ENCODE measurements at places on chromosomes 11 and 22.

DNA sequence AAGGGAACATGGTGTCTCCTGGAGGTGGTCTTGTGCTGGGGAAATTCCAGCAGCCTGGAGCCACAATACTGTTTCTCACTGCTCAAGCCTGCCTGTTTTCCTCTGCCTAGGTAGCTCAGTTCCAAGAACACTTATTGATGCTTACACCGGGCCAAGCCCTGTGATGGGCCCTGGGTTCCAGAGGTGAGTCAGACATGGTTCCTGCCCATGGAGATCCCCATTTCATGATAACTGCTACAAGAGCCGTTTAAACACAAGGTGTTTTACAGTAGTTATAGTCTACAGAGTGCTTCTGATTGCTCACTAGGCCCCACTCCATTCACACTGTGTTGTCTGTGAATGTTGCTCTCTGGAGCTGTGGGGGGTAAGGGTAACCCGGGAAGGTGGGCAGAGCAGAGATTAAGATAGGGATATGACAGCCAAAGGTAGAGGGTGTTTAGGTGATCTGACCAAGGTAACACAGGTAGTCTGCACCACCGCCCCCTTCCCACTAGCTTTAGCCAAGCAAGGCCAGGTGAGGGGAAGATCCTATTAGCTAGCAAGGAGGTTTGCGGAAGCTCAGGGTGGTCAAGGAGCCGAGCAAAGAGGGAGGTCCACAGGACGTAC is 696 bp upstream of the MICAL2 start:
- no peak for DNase-seq

GRCh38 chr22:19873960-19874306 is 19.3 kb upstream of the GNB1L start:
- no peak for DNase-seq

- DNase-seq, result no peak
Observed at GRCh38 chr11:69443968-69444364, 37.5 kb upstream of the LINC01488 start.

- DNase-seq, result no peak
Observed at GRCh38 chr11:65132988-65133700, 1.2 kb downstream of the SYVN1 start.

DNA sequence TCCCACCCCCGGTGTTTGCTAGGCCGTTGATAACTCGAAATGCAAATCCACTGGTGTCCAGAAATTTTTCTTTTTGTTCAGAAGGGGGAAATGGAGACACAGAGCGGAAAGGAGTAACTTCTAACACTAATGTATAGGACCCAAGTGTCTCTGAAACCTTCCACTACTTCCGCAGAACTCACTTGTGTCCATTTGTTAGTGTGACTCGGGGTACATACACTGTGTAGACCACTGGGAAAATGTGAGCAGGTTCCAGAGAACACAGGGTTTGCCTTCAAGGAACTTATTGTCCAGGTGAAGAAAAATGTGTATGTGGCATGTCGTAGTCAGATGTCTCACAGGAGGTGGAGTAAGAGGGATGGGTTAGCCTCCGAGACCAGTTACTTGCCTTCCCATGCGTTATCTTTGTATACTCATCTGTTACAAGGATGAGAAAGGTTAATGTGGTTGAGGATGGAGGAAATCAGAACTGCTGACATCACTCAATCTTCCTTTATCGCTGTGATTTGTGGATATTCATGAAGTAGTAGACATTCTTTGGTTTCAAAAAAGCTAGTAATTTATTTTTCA is 857 bp downstream of the ARCN1 start:
- DNase-seq, result peak; percentile 20

- DNase-seq, result no peak
Observed at GRCh38 chr11:16335236-16335962, 20.9 kb downstream of the SOX6 start.

DNA sequence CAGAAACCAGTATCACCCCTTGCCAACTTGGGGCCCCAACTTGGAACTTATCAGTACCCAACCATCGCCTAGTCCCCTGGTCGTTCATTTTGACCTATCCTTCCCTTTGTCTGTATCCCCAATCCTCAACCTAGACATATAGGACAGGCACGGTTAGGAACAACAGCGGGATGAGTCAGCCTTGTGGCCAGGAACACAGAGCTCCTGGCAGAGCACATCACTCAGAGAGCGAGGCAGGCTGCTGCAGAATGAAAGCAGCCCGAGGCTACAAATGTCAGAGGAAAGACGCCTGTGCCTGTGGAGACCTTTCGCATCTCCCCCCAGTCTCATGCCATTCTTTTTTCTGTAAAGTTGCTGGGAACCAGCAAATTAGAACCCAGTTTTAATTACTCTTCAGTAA is 14.6 kb downstream of the DKK3 start:
- no peak for DNase-seq

- no peak for DNase-seq
Observed at GRCh38 chr11:15815246-15816195, 540.8 kb downstream of the SOX6 start.

GRCh38 chr11:2760196-2760871 is 60.5 kb upstream of the KCNQ1OT1 start:
- no peak for DNase-seq

- DNase-seq, result no peak
Observed at GRCh38 chr11:128535468-128536457, 51.6 kb downstream of the ETS1 start.

DNA sequence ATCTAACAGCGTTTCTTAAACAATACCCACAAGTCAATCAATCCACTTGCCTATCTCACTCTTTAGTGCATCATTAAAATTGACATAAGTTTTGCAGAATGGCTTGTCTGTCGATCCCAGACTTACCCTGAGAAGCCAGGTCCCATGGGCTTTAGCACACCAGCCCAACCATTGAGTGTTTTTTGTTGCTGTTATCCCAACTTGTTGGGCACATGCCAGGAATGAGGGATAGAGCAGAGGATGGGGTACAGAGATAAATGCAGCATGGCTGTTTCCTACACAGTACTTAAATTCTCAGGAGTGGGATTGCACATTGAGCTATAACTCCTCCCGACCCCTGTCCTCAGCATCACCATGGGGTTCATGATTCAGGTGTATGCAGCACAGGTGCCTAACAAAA is 64.2 kb upstream of the RASSF10 start:
- no peak for DNase-seq

- DNase-seq, result no peak
Observed at GRCh38 chr11:1934335-1935155, 12.6 kb upstream of the MRPL23 start.

DNA sequence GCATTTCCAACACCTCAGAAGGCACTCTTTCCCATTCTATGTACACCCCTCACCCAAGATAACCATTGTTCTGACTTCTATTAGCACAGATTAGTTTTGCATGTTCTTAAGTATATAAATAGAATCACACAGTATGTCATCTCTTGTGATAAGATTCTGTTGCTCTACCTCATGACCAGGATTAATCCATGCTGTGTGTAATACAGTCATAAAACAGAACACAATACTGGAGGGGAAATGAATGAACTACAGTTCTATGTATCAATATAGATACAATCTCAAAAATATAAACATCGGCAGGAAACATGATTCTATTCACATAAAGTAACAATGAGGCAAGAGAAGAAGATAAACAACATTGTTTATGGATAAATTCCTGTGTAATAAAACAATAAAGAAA is 151.5 kb downstream of the ATG16L2 start:
- DNase-seq, result no peak

DNA sequence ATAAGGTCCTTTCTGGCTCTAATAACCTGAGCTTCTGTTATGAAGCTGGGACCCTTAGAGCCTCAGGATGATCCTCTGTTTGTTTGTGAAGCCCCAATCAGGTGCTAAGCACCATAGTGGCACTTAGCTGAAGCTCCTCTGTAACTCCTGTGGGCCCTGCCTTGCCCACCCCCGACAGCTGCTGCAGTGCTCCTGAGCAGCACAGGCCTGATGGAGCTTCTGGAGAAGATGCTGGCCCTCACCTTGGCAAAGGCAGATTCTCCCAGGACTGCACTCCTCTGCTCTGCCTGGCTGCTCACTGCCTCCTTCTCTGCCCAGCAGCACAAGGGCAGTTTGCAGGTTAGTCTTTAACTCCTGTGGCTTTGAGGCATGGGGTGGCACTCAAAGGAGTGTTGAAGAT is 19.0 kb upstream of the CCDC134 start:
- DNase-seq, result peak; percentile 24

- no peak for DNase-seq
Observed at GRCh38 chr11:118635237-118635591, 27.8 kb downstream of the PHLDB1 start.

- no peak for DNase-seq
Observed at GRCh38 chr11:130400781-130401483, 27.5 kb downstream of the ADAMTS8 start.

DNA sequence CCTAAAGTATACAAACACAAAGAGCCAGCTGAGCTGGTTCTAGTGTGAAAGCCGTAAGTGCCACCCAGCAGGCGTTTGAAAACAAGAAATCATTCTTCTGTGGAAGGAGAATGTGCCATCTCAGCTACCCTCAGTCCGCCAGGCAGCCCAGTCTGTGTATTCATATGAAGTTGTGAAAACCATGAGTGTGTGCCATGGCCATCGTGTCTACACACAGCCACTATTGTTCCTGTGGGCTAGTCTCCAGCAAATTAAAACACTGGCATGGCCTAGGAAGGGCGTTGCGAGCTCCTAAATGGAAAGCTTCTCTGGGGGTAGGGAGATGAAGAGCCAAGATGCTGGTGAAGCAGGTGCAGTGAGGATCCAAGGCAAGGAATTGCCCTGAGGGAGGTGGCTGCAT is 51.5 kb upstream of the HORMAD2 start:
- no peak for DNase-seq

GRCh38 chr22:46338636-46339035 is 3.1 kb downstream of the TRMU start:
- DNase-seq, result no peak

DNA sequence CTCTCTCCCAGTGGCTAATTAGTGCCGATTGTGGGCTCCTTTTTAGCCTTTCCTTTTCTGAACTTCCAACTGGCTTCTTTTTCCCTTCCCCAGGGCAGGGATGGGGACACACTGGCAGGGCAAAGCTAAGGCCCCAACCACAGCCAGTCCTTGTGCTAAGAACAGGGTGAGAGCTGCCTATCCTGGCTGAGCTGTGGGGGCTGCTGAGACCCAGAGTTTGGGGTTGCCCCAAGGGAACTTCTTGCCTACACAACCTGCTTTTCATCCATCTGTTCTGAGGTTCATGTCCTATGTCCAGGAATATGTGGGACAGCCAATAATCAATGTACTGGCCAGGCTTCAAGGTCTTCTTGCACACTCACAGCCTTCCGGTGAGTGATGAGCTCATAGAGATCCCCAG is 10.0 kb upstream of the TPBGL start:
- no peak for DNase-seq

DNA sequence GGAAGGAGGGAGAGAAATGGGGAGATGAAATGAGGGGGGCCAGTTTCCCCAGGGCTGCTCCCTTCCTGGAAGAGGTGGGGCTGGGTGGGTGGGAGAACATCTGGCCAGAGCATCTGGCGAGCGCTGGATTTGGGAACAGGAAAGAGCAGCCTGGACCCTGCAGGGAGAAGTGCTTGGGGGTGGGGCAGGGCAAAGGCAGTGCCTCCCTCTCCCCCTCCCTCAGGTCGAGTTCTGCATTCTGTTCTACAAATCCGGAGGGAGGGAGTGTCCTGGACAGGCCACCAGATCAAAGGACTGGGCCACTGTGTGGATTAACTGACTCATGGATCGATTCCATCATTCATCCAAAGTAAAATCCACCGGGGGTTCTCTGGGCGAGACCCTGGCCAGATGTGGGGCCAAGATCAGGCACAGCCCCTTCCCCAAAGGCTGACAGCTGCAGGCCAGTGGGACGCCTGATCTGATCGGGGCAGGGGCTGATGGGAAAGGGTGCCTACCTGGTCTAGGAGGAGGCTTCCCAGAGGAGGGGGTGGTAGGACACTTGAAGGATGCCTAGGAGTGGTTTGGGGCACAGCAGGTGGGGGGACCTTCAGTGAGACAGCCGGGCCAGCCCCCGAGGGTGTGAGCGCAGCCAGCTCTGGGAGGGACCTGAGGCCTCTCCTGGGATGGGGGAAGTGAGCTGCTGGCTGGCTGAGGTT is 57.5 kb downstream of the CACNA1I start:
- DNase-seq, result no peak

DNA sequence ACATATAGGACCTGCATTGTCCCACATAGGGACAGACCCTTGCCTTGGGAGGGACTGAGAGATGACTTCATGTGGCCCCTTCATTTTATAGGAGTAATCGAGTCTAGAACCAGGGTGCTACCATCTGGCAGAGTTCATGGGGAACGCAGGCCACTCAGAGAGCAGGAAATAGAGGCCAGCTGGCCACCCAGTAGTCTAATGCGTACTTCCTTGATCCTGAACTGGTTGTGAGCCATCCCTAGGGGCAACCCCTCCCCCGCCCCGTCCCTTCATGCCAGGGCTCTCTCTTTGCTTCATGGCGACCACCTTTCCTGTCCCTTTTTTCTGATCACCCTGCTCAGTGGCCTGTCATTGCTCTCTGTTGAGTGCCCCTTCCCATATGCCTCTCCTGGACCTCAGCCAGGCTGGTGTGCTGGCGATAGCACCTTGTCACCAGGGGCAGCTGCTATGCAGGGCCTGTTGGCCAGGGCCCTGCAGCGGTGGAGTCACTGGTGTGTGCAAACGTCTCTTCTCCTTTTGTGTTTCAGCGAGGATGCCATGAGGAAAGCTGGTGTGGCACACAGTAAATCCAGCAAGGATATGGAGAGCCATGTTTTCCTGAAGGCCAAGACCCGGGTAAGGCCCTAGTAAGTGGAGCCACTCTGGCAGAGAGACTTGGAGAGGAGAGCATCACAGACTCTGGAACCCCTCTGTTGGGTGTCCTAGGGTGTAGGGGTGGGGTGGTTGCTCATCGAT is 29.3 kb downstream of the MED15 start:
- DNase-seq, result no peak

GRCh38 chr22:34414467-34415440 is 494.5 kb upstream of the LARGE1 start:
- DNase-seq, result no peak

DNA sequence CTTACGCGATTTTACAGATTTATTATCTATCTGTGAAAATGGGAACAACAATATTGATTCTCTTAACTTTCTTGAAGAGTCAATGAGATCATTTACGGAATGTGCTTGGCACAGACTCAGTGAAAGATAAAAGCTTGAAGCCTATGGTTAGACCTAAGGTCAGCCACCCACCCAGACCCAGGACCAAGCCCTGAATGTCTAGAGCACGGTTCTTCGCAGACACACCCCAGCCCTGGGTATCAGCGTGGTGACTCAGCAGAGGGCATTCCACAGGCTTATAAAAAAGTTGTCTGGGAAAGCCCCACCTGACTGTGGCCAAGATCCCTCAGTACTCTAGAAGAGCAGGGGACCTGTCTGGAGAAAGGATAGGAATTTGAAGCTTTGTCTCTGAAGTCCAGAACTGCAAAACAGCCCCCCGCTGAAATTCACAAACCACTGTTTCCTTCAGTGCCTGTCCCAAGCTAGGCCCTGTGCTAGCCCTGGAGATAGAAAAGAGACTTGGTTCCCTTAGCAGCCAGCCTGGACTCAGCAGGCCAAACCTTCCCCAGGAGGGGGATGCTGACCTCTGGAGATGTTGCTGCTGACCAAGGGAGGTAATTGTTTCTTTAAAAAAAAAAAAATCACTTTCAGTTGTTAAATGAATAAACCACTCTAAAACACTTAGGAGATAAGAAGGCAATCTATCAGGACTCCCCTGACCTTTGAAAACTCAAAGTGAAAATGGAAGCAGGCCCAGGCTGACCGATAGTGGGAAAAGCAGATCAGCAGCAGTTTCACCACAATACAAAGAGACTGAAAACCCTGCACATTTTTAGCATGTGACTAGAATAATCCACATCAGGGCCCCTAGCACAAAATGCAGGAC is 114.0 kb downstream of the ABTB2 start:
- DNase-seq, result no peak

All from CD8-positive, alpha-beta T cell (primary cell).